ENCODE measurements at places on chromosomes 7 and 10.

DNA sequence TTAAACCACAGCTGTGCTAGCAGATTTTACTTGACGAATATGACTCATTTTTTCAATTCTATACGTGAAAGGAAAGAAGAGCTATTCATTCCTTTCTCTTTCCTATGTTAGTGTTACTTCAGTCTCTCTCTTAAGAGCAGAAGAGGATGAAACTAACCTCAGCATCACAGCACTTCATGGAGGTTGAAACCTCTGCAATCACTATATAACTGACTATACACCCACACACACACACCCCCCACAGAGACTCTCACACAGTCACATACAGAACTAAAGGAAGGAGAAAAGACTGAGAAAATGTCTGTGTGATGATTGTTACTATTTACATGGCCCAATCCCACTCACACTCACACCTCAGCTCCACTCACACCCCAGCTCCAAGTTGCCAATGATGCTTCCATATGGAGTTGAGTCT is 104.2 kb downstream of the KIF20B start:
- no peak for DNase-seq

- DNase-seq = no peak
Observed at GRCh38 chr10:50312464-50313437, 61.4 kb upstream of the ASAH2 start.

- no peak for DNase-seq
Observed at GRCh38 chr7:14258441-14258840, 269.0 kb upstream of the ETV1 start.

GRCh38 chr10:77283326-77283725 is 354.3 kb downstream of the KCNMA1 start:
- no peak for DNase-seq

- no peak for DNase-seq
Observed at GRCh38 chr7:127751062-127751461, 99.1 kb downstream of the SND1 start.

GRCh38 chr10:13360587-13360986 is 12.5 kb upstream of the SEPHS1 start:
- DNase-seq = no peak

- DNase-seq = peak; percentile 12
Observed at GRCh38 chr7:87600130-87601124, at the start of gene ABCB1. Gene ABCB1 (minus strand): TSS chr7:87600884. CDS start chr7:87600184, 700 bp downstream.

DNA sequence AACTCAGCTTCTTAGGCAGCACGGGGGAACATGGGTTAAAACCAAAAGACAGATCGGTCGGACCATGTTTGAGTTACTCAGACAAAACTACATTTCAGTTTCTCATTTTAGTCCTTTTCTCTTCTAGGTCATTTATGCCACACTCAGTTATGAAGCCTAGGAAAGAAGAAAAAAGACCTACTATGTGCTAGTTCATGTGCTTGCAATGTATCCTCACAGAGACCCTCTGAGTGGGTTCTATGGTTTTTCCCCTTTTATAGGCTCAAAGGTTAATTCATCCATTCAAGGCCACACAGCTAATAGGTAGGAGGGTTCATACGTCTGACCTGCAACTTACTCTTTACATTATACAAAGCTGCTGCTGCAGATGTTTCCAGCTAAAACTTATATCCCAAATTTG is 104.7 kb upstream of the ZNF438 start:
- no peak for DNase-seq

- no peak for DNase-seq
Observed at GRCh38 chr7:132145466-132145865, 430.8 kb downstream of the PLXNA4 start.

All from effector memory CD4-positive, alpha-beta T cell (primary cell).